ENCODE measurements at places on chromosomes 1 and 21.

GRCh38 chr1:20080441-20081352 is 10.7 kb downstream of the PLA2G5 start:
- DNase-seq: no peak

DNA sequence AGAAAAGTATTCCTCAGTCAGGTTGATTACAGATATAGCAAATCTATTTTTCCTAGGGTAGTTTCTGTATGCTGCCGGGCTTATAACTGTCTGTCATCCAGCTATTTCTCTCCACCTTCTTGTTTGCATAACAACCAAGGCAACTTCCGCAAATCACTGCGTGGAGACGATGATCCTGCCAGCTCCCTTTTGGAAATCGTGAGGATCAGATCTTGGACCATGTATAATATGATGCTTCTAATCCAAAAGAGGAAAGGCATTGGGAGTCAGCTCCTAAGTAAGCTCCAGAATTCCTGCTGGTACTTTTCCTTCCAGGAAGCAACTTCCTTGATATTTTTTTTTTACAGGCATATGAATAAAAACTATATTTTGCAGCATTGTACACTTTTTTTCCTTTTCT is 445 bp upstream of the RGS4 start:
- DNase-seq: peak; percentile 34

- no peak for DNase-seq
Observed at GRCh38 chr1:156765666-156766065, 1.7 kb upstream of the PRCC start.

GRCh38 chr21:27333096-27333495 is 366.2 kb upstream of the ADAMTS5 start:
- no peak for DNase-seq

GRCh38 chr1:1954831-1955441 is 35.9 kb upstream of the TMEM52 start:
- no peak for DNase-seq

- no peak for DNase-seq
Observed at GRCh38 chr1:55257958-55258357, 42.8 kb upstream of the USP24 start.

DNA sequence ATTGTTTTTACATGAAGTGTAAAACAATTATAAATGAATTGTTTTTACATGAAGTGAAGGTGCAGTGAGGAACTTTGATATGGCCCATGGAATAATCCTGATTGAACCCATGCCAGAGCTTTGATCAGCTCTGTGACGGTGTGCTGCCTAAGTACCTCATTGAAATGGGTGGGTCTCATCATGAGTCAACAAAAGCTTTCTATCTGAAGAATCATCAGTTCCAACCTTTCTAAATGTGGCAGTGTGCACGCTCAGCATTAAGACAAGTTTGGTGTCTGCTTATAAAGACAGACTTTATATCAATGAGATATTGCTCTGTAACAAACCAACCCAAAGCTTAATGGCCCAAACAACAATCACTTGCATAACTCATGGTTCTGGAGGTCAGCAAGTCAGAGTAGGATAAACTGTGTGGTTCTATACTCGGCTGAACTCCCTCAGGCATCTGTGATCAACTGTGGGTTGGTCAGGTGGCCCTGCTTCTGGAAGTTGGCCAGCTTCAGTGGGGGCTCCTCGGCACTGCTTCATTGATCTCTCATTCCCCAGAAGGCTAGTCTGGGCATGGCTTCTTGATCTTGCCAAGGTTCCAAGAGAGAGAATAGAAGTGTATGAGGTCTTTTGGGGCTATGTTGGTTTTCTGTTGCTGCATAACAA is 258.0 kb downstream of the LTN1 start:
- no peak for DNase-seq

GRCh38 chr1:221699577-221699976 is 42.3 kb downstream of the DUSP10 start:
- no peak for DNase-seq

DNA sequence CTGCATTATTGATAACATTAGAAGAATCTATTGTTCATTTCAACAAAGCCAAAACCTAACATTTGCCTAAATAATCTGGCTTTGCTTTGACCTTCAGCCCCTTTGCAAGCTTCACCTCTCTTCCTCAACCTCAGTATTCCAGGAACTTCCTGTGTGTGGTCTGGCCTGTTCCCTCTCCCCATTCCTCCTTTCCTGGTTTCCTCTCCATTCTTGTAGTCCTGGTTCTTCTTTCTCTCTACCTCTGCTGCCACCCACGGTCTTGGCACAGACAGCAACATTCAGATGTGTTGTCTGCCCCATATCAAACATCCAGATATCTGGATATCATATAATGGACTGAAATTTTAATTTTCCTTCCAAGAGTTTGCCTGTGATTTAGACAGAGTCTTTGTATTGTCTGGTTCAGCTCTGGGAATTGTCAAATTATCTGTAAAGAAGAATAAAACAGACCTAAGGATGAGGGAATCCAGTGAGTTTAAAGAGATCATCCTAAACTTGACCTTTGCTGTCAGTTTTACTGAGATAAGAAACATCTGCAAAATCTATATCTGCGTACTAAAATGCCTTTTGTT is 148.1 kb upstream of the KCTD3 start:
- DNase-seq: no peak

- DNase-seq: no peak
Observed at GRCh38 chr1:236767276-236767675, 27.8 kb upstream of the MTR start.

DNA sequence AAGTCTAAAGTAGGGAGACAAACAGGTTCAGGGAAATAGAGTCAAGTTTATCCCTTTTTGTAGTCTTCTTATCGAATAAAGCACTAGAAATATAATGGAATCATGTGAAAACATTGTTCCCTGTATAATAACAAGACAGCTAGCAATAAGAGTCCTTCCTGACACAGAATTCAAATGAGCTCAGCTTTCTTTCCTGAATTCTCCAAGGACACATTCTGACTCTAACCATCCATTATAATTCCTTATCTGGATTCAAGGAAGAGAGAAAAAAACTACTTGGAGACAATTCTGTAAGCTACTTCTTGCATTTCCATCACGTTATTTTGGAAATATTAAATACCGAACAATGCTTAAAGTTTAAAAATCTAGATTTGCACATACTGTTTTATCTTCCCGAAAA is 58.8 kb downstream of the ANKRD13C start:
- no peak for DNase-seq

DNA sequence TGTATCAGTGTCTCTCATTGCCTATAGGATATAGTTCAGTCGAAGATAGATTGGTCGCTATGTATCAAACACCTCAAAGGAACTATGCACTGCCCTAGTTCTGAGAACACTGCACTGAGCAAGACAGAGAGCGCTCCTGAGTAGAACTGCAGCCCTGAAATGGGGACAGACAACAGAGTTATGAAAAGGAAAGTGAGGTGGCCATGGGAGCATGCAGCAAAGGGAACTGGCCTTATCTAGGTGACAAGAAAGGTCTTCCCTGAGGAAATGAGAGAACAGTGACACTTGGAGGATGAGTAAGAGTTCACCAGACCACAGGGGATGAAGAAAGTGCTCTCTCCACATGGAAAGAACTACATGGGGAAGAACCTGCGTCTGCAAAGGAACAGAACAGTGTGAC is 7.5 kb upstream of the G0S2 start:
- DNase-seq: no peak

DNA sequence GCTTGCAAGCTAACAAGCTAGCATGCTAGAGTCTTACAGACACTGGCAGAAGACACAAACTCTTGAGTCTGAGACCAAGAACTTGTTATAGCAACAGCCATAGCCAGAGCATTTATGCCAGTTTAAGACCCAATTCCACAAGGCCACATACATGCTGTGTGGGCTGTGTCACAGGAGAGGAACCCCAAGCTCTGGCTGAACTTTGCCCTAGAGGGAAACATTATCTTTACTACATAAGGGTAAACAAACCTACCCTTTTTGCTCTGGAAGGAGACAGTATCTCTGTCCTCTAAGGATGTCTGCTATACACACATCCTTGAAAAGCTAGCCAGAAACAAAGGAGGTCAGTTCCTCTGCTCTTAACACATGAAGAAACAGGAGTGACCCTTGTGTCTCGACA is 70.3 kb downstream of the HSF2BP start:
- no peak for DNase-seq

DNA sequence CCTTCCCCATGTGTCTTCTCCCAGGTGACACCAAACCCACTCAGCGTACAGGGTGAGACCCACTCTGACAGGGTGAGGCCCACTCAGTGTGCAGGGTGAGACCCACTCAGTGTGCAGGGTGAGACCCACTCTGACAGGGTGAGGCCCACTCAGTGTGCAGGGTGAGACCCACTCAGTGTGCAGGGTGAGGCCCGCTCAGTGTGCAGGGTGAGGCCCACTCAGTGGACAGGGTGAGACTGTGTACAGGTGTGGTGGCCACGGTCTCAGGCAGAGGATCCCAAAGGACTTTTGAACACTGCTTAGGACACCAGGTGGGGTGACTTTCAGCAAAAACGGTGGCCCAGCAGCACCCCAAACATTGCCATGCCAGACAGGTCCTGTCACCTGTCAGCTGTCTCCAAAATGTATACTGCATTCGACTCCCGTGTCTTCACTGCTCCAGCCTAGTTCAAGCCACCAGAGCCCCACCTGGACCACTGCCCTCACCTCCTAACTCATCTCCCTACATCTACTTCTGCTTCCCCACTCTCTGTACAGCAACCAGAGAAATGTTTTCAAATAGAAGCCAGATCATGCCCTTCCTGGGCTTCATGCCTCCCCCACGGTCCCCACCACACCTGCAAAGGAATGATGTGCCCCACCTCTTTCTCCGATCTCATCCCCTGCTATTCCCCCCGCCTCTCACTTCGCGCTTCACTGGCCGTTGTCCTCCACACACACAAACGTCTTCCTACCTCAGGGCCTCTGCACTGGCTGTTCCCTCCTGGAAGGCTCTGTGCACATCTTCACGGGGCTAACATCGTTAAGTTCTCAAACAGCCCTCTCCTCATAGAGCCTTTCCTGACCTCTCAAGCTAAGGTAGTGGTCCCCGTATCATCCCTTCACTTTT is 52.1 kb downstream of the ACBD3 start:
- no peak for DNase-seq

DNA sequence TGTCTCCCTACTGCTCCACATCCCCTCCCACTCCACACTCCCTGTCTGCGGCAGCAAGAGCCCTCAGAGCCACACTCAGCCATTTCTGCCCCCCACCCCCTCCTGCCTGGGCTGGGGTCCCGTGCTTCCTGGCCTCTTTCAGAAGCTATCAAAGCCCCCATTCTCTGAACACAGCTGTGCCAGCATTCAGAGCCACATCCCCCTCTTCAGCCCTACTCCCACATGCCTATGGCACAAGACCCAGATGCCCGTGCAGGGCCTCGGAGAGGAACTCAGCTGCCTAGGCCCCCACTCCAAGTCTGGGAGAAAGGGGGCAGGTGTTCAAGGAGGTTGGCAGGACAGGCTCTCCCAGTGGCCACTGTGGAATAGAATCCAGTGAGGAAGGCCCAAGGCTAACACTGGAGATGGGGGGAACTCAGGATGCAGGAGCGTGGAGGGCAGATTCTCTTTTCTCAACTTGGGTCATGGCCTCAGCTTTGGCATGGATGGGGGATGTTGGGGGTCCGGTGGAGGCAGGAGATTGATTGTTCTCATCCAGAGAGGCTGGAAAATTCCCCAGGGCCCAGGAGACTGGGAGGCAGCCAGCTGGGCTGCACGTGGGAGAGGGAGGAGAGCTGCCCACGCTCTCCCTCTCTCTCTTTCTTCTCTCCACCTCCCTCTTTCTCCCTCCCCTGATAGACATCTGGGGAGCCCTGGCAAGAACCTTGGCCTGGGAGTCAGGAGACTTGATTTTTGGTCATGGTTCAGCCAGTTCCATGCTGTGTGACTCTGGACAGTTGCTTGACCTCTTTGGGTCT is 3.5 kb upstream of the BCAN start:
- DNase-seq: no peak

- DNase-seq: no peak
Observed at GRCh38 chr21:34834852-34835501, 166.2 kb downstream of the CLIC6 start.

GRCh38 chr1:207084701-207085180 is 3.9 kb upstream of the C4BPB start:
- DNase-seq: peak; percentile 38

All from NCI-H1092 treated with DMSO at 0.1 percent for 48 hours (cell line).